NCI-H2171 (cell line): ENCODE measurements at places on chromosomes 7 and 10.
A peak's percentile ranks its signal among the peaks of the same experiment; 100 is the strongest.

GRCh38 chr10:82757901-82758300 is 882.9 kb downstream of the NRG3 start:
- peak; percentile 45 for DNase-seq

- peak; percentile 45 for DNase-seq
Observed at GRCh38 chr7:115724400-115725056, 306.0 kb downstream of the TFEC start.

DNA sequence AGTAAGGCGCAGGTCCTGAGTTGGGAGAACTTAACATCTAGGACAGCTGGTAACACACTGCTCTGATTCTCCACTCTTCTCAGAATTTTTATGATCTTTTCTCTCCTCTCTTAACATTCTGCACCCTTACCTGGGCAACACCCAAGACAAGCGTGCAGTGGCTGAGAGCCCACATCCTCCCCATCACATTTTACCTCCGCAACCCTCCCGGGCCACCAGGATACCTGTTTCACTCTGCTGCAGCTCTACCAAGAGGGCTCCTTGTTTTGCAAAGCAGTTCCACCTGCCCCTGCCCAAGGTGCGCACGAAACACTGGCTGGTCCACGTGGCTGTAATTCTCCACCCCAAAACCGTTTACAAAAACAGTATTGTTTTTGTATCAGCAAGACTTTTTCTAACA is 81.5 kb downstream of the ITIH5 start:
- DNase-seq = no peak

GRCh38 chr10:118383699-118384098 is 41.6 kb upstream of the FAM204A start:
- DNase-seq = no peak

- no peak for DNase-seq
Observed at GRCh38 chr10:14485986-14486385, 155.3 kb upstream of the FRMD4A start.

DNA sequence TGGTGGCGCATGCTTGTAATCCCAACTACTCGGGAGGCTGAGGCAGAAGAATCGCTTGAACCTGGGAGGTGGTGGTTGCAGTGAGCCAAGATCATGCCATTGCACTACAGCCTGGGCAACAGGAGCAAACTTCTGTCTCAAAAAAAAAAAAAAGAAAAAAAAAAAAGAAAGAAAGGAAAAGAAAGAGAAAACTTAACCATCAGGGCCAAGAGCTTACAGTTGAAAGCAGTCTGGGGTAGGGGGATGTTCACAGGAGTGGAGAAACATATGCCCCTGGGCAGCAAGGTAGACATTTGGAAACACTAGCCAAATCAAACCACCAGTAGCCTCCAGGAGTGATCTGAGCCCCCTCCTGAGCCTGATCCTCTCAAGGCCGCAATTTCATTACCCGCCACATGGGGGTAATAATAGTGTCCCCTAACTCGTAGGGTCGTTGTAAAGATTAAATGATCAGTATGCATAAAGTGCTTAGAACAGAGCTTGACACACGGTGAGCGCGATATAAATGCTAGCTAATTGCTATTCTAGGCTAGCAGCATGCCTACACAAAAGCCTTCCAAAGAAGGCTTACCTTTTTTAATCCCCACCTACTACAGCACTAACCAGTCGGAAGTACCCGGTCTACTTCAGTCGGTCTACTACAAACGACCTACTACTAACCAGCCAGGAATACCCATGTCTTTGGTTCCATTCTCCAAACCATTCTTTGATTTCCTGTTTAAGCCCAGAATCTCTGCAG is 274.3 kb upstream of the NEBL start:
- DNase-seq = no peak

GRCh38 chr7:110775046-110775445 is 315.9 kb upstream of the LRRN3 start:
- no peak for DNase-seq

GRCh38 chr10:35745617-35746403 is 103.7 kb upstream of the FZD8 start:
- no peak for DNase-seq

DNA sequence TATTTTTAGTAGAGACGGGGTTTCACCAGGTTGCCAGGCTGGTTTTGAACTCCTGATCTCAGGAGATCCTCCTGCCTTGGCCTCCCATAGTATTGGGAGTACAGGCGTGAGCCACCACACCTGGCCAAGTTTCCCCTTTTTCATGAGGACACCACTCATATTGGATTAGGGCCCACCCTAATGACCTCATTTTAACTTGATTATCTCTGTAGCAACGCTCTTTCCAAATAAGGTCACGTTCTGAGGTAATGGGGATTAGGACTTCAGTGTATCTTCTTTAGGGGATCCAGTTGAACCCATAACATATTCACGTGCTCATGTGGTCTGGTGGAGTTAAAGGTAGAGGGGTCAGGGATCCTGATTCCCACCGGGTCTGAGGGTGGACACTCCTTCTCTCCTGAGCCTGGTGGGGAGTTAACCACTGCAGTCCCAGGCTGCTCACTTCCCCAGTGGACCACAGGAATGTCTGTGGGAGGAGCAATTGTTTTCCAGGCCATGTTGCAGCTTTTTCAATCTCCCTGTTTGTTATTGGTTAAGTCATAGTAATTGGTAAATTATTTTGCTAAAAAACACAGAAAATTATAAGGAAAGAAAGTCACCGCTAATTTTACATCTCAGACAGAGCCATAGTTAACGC is 130.5 kb downstream of the GRK5 start:
- no peak for DNase-seq

DNA sequence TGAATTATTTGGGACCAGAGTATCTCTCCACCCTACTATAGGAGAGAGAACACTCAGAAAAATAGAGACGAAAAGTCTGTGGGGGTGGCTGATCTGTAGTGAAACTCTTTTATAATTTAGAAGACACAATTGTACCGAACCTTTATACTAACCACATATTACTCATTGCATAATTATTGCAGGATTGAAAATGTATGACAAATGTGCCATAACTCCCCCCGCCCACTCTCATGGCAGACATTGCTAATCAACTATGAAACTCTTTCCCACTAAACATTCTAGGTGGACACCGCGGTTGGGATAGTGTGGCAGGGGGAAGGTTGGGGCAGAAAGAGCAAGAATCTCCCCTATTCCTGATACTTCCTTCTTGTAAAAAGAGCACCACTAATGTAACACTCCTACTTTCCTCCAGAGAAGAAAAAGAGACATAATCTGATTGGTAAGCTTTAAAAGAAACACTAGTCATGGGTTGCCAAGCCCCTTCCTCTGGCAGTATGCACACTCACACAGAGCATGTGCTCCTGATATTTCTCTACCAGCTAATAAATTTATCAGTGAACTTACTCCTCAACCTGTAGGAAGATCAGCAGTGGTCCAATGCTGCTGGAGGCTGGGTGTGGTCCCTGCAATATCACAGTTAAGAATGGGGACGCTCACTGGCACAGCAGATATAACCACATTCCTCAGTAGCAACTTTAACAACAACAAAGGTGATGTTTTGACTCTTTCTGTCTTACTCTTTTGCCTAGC is 18.7 kb upstream of the ARID5B start:
- DNase-seq = no peak

GRCh38 chr10:14617852-14618251 is 156.8 kb downstream of the FAM107B start:
- no peak for DNase-seq

GRCh38 chr7:92397542-92397941 is 49.7 kb upstream of the GATAD1 start:
- no peak for DNase-seq

DNA sequence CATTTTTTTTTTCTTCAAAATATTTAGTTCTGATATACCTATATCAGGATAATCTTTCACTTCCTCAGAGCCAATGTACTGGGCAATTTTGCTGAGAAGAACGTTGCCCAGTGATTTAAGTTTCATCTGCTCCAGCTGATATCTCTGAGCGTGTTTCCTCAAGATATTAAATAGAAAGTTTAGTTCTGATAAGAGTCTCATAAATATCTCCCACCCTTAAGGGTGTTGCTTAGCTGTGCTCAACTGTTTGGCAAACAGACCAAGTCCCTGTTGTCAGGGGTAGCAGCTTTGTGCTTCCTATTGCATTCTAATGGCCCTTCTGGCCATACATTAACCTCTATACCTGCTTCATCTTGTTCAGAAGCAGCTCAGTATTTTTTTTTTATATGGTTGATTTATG is 84.7 kb upstream of the GPR141 start:
- no peak for DNase-seq
